ENCODE measurements at places on chromosomes 12 and 14.

DNA sequence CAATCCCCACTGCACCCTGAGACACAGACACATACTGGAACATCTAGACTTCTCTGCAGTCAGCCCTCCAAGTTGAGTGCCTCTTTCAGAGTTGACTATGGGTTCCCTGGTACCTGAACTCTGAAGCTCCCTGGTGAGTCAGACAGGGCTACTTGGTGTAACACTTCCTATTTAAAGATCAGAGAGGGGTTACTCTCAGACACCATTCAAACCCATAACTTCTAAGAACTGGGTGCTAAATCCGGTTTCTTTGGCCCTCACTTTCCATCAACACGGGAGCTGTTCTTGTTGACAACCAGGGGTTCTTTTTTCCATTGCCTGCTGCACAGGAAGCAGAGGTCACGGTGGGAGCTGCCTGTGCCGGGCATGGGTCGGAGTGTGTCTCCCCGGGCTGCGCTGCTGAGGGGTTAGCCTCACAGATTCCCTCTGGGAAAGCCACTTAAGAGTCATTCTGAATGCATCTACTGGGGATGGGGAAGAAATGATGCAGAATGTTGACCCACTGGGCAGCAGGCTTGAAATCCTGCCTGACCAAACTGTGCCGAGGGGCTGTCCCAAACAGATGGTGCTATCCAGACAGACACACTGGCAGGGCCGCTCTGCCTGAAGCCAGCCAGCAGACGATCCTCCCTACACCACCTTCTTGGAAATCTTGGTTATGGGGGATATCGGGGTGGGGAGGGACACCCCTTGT lies 74.1 kb downstream of the PITPNM2 start:
- no peak for DNase-seq

- DNase-seq: no peak
Observed at GRCh38 chr14:33814010-33814409, 136.9 kb downstream of the EGLN3 start.

- no peak for DNase-seq
Observed at GRCh38 chr12:75587340-75588106, 76.1 kb upstream of the KRR1 start.

DNA sequence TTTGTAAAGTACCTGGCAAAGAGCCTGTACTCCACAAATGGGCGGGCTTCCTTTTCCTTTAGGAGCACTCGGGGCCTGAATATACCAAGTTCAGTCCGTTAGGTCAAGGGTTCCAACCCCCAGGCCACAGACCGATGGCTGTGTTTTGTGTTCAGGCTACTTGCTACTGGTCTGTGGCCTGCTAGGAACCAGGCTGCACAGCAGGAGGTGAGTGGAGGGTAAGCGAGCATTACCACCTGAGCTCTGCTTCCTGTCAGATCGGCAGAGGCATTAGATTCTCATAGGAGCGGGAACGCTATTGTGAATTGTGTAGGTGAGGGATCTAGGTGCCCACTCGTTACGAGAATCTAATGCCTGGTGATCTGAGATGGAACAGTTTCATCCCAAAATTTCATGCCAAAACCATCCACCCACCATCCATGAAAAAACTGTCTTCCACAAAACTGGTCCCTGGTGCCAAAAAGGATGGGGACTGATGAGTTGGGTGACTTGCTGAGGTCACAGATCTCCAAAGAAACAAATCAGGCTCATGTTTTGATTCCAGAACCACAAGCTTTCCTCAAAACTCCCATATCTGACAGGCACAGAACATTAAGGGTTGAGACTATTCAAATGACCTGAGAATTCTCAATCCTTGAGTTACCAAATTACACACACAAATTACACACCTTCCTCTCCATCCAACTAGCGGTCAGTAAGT lies 4.2 kb downstream of the CSRP2 start:
- no peak for DNase-seq

- DNase-seq: no peak
Observed at GRCh38 chr14:103624860-103625259, 4.2 kb upstream of the KLC1 start.

GRCh38 chr12:32586390-32586789 lies 92.7 kb upstream of the DNM1L start:
- DNase-seq: peak; percentile 86

DNA sequence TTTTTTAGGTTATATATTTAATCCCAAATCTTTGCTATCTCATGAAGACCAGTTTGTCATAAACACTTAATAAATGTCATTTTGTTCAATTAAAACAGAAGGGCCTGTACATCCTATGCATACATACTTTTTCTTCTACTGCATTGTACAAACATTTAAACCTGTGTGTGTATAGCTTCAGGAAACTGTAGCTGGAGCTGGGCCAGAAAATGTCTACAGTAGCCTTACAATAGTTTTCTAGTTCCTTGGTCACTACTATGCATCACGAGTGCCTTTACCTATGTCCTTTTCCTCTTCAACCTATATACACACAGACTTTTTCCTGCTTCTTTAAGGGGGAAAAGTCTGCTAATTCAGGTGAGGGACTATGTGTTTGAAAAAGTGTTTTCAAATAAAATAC lies 302.8 kb downstream of the PAWR start:
- DNase-seq: no peak

DNA sequence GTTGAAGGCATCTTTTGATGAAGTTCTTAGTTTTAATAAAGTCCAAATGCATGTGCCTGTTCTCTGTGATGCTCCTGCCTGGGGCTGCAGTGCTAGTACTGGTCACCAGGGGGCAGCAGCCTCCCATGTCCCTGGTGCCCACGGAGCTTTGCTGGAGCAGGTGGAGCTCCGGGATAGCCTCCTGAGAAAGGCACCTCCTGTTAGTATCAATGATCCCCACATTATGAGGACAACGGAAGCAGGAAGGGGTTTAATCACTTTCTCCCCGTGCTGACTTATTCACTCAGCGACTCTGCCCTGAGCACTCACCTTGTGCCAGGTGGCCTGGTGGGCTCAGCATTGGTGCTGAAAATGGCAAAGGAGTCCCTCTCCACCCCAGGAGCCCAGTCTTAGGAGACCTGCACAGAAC lies 123.0 kb upstream of the PZP start:
- no peak for DNase-seq

- DNase-seq: no peak
Observed at GRCh38 chr14:106442857-106443256, 916.5 kb downstream of the TMEM121 start.

DNA sequence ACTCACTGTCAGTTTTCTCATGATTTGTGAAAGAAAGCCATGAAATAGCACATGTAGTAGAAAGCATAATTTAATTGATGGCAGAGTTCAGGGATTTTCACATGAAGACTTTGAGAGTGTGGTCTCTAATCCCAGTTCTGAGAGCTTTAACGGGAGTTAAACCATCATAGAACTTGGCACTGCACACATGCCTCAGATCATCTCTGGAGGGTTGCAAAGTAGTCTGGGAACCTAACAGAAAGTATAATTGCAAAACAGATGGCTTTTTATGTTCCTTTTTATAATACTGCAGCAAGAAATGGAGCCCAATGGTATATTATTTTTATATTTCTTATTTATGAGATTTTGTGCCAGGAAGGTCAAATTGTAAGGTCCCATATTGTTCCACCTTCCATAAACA lies 77.9 kb downstream of the BHLHE41 start:
- DNase-seq: no peak

- DNase-seq: no peak
Observed at GRCh38 chr12:49543914-49544815, 5.3 kb downstream of the KCNH3 start.

DNA sequence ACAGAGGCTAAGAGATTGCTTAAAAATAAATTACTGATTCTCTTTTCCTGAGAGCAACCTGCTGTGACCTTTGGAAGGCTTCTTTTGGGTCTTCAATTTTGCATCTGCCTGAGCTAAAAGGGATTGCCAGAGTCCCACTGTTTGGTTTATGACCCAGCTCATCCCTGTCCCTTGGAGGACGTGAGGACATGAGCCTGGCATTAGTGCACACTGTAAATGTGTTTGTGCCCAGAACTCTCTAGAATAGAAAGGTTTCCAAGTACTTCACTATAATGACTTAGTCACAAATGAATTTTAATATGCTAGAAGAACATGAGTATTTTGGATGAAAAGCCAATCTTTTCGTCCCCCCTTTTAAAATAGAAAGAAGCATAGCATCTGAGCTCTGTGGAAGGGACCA lies 47.1 kb upstream of the CDKN3 start:
- no peak for DNase-seq

DNA sequence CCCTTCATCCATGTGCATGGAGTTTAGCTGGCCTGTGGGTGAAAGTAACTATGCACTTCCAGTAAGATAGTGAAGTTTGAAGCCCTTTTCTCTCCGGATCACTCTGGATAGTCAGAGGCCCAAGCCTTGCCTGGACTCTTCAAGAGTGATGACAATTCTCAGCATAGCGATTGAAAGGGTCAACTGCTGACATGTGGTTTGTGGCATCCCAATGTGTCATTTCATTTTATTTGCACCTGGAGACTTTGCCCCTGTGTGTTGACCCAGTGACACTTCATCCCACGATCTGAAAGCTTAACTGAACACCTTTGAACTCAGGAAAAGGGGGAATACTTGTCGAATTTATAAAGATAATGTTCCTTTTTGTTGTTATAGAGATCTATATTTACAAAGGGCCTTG lies 711.9 kb upstream of the TMEM132C start:
- no peak for DNase-seq

DNA sequence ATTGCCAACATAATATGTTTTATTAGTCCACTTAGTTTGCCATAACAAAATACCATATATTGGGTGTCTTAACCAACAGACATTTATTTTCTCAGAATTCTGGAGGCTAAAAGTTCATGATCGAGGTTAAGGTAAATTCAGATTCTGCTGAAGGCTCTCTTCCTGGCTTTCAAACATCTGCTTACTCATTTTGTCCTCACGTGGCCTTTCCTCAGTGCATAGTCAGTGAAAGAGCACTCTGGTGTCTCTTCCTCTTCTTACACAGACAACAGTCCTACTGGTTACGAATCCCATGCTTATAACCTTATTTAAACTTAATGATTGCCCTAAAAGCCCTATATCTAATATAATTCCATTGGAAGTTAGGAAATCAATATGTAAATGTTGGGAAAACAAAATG lies 479.7 kb downstream of the FSCB start:
- DNase-seq: no peak

- DNase-seq: no peak
Observed at GRCh38 chr14:56798447-56799342, 11.6 kb downstream of the OTX2 start.
